ENCODE measurements at places on chromosomes 16 and 17. TPM values are rescaled to one million over a fixed set of nuclear protein-coding genes. Genes with fewer than 3 reads are reported as not detected.
A peak's percentile ranks its signal among the peaks of the same experiment; 100 is the strongest.

Gene PKMYT1
- 6.1 TPM for total RNA-seq

Gene DPEP3
- total RNA-seq = not detected

GRCh38 chr17:11598274-11599221 lies at the start of gene DNAH9:
DNAH9 (plus strand) TSS chr17:11598470; CDS start chr17:11598499, 29 bp downstream.
- DNase-seq = peak; percentile 98
- H3K4me3 ChIP-seq = peak within 1 kb of the TSS; percentile 75
- H3K36me3 ChIP-seq = no peaks in the 10 kb centered on the region
- H3K27ac ChIP-seq = peak within 1 kb of the TSS; percentile 85
- H3K4me1 ChIP-seq = no peaks in the 10 kb centered on the region

DNA sequence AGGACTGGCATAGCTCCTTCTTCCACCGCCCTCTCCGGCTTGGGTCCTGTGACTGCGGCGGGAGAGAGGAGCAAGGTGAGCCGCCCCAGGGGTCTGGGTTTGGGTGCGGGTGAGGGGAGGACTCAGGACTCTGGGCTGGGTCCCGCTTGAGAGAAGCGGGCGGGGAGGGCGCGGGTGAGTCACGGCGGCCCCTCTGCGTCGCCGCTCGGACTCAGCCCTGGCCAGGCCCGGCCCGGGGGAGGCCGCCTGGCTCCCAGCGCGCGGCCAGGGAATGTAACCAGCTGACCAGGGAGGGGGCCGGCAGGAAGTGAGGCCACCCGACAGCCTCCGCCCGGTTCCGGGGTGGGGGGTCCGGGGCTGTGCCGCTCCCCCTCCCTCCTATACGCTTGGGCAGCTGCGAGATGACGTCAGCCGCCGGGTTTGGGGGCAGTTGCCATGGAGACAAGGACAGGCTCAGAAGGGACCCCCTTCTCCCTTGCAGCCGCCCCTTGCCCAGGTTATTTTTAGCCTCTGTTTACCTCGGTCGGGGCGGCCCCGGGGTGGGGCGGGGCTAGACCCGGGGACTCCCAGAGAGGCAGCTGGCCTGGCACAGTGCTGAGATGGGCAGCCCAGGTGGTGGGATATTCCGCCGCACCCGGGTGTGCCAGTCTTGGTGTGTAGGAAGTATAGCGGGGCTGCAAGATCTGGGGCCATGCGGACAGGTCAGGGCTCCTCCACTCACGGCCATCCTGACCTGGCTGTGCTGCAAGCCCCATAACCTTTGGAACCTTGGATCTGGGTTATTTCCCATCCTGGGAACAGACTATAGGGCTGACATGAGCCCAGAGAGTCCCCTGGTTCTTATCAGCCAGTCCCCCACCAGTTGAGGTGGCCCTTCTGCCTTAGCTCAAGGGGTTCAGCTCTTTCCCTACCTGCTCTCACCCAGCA lies 1.6 kb downstream of the RIPOR1 start:
- H3K36me3 ChIP-seq = no peaks in the 10 kb centered on the region
- peaks cover 10% of the 10 kb centered on the region for H3K4me1 ChIP-seq
- no peaks in the 10 kb centered on the region for H3K27me3 ChIP-seq
- DNase-seq = peak; percentile 81
- peak overlapping the region; percentile 85 for H3K4me3 ChIP-seq
- H3K27ac ChIP-seq = peak overlapping the region; percentile 95

DNA sequence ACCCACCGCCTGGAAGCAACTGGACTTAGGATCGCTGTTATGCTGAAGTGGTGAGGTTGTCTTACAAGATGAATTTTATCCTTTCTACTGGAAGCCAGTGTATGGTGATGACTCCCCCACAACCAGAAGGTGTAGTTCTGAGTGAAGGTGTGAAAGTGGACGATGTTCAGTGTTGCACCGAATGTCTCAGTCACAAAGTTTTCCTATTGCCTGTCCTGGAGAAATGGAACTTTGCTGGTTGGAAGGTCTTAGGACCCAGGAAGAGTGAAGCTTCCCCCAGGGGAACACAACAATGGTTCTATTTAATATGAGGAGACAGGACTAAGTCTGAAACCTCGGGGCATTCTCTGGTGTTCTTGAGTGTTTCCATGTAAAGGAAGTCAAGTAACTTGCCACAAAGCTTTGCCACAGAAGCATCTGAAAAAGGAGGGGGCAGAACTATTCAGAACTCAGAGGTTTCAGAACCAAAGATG lies 44.2 kb downstream of the USP22 start:
- no peak overlapping the region for H3K4me3 ChIP-seq
- peaks cover 16% of the 10 kb centered on the region for H3K4me1 ChIP-seq
- DNase-seq = no peak
- H3K27me3 ChIP-seq = no peaks in the 10 kb centered on the region

DNA sequence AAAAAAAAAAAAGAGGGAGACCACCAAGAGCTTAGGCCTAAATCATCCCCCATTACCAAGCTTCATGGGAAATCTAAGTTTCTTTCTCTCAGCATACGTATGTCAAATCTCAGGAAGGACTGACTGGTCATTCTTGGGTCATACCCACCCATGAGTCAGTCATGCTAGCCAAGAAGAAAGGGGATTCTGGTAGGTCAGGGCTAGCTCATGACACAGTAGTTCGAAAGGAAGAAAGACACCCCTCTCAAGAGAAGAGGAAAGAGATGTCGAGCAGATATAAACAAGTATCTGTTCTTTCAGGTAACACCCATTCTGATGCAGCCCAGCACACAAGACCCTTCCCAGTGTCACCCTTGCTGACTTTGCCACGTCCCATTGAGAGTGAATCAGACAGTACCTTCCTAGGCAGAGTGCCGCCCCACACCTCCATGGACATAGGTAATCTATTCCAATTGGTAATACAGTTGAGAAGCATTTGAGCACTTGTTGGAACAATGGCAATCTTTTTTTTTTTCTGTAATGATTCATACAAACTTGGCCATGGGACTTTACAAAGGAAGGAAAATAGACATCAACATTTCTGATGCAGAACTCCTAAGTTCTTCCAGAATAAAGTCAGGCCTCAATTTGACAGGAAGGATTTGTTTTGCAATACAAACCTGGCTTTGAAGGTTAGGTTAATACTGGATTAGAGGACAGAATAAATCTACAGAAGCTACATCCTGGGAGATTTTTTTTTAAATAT lies 38.2 kb downstream of the COPRS start:
- DNase-seq = no peak
- no peaks in the 10 kb centered on the region for H3K27me3 ChIP-seq
- H3K36me3 ChIP-seq = no peaks in the 10 kb centered on the region
- no peak overlapping the region for H3K4me3 ChIP-seq

DNA sequence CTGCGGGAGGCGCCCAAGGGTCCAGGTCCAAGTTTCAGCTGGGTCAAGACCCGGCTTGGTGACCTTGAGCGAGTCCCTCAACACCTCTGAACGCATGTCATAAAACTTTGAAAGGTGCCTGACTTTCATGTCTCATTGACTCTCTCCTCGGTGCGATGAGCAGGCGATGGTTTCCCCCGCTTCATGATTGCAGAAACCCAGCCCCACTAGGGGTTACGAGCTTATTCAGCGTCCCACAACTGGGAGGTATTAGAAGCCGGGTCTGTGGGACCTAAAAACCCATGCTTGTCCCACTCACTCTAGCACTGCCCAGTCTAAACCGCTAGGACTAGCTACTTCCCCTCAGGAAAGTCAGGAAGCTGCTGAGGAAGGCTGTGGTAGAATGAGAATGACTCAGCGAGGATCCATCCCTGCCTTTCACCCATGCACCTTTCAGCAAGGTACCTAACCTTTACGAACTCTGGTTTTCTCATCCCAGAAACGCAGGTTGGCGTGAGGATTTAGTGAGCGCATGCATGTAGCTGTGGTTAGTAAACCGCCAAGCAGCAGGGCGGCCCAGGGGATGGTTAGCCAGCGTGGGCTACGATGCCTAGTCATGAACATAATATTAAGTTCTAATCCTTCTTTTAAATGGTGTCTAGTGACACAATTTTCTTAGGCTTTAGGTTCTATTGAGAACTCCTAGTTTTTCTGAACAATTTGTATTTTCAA lies 26.2 kb upstream of the RFFL start:
- H3K4me1 ChIP-seq = peaks cover 5% of the 10 kb centered on the region
- H3K27ac ChIP-seq = peak overlapping the region; percentile 88
- no peaks in the 10 kb centered on the region for H3K36me3 ChIP-seq
- H3K4me3 ChIP-seq = peak overlapping the region; percentile 97
